ENCODE measurements at places on chromosomes 16 and 17.

- DNase-seq, result peak; percentile 80
Measured at GRCh38 chr17:28878981-28879380, 18.6 kb downstream of the FLOT2 start.

- no peak for DNase-seq
Measured at GRCh38 chr17:57084361-57084801, 665 bp upstream of the AKAP1 start.

- DNase-seq, result no peak
Measured at GRCh38 chr17:40518401-40519088, 17.1 kb upstream of the TNS4 start.

GRCh38 chr17:64040206-64040605 is 19.8 kb upstream of the ICAM2 start:
- DNase-seq, result no peak

DNA sequence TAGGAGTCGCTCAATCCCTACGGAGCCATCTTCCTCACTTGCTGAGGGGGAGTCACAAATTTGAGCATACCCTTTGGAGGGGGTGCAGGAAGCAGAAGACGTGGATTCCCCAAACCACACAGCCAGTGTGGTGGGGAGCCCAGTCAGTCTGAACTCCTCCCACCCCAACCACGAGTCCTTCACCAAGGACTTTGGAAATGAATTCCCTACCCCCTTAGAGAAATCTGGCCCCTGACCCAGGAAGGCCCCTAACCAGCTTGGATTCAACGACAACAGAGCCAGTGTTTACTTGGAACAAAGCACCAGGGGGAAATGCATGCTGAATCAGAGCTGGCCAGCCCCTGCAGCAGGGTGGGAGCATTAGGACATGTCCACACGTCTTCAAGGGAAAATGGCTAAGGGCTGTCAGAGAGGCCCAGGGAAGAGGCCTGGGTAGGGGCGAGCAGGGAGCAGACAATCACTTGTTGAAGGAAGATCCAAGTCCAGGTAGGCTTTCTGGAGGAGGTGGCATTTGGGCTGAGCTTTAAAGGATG is 5.5 kb upstream of the TMEM92 start:
- DNase-seq, result no peak

- peak; percentile 98 for DNase-seq
Measured at GRCh38 chr17:42518755-42519545, 17.1 kb upstream of the NAGLU start.

DNA sequence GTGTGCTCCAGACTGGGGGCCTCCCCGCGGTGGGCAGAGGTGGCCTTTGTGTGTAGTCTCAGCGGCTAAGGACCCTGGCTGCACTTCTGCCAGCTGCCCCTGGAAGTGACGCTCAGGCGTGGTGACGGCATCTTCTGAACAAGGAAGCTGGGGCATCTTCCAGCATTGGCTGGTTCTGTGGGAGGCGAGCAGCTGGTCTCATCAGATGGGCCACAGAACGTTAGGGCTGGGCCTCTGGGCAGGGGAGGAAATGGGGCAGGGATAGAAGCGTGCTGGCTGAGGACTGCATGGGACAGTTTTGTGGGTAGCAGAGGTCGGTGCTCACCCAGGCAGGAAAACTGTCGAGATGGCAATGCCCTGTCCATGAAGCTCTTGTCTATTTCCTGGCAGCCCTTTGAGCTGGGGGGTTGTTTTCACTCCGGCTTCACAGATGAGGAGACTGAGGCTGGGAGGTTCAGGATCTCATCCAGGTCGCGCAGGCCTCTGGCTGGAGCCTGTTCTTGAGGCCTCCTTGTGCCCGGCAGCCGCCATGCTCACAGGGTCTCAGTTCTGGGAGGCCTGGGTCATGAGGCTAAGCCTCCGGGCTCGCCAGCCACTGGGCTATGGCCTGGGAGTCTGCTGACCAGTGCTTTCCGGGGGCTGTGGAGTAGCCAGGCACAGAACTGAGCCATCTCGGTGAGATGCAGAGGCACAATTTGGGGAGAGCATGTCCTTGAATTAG is 16.3 kb downstream of the IRF8 start:
- DNase-seq, result no peak

GRCh38 chr17:78173097-78173715 is 4.8 kb downstream of the SYNGR2 start:
- DNase-seq, result no peak

GRCh38 chr16:55357241-55357640 is 33.2 kb downstream of the IRX6 start:
- no peak for DNase-seq

DNA sequence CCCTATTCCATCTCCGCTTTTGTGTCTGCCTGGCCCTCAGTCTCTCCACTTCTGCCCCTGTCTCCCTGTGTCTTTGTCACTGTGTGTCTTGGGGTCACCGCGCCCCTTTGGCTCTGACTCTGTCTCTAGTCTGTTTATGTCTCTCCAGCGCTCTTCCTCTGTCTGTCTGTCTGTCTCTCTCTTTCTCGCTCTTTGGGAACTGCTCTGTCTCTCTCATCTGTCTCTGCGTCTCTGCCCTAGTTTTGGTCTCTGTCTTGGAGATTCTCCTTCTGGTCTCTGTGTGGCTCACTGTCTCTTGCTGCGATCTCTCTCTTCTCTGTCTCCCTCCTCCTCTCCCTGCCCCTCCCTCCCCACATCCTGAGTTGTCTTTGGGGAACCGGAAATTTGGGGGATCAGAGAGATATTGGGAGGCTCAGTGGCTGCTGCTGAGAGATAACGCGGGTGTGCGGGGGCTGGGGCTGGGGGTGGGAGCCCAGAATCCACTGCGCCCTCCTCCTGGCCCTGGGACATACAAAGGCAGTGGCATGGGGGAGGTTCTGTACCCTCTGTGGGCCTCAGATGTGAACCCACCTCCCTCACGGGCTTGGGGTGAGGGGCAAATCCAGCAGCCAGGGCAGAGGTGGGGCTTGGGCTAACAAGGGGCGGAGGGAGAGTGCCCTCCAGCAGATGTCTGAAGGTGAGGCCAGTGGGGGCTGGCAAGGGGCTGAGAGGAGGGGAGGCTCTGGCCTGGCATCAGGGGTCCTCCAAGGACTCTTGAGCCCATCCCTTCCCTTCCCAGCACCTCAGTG is 24.4 kb downstream of the LAT start:
- peak; percentile 98 for DNase-seq

DNA sequence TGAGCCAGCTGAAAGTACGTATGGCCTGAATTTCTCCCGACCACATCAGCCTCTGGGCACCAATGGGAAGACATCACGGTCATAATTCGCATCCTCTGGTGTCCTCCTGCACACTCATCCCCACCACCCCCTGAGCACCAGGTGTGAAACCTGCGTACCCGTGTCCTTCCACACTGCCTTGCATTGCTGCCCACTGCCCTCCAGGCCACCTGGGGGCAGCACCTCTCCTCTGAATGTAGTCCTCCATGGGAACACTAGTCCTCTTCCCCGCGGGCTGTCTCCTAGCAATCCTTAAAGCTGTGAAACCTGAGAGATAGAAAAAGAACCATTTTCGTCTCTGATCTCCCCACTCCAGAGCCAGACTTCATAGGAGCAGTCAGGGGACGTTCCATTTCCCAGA is 125.5 kb downstream of the ZNF18 start:
- peak; percentile 1 for DNase-seq

DNA sequence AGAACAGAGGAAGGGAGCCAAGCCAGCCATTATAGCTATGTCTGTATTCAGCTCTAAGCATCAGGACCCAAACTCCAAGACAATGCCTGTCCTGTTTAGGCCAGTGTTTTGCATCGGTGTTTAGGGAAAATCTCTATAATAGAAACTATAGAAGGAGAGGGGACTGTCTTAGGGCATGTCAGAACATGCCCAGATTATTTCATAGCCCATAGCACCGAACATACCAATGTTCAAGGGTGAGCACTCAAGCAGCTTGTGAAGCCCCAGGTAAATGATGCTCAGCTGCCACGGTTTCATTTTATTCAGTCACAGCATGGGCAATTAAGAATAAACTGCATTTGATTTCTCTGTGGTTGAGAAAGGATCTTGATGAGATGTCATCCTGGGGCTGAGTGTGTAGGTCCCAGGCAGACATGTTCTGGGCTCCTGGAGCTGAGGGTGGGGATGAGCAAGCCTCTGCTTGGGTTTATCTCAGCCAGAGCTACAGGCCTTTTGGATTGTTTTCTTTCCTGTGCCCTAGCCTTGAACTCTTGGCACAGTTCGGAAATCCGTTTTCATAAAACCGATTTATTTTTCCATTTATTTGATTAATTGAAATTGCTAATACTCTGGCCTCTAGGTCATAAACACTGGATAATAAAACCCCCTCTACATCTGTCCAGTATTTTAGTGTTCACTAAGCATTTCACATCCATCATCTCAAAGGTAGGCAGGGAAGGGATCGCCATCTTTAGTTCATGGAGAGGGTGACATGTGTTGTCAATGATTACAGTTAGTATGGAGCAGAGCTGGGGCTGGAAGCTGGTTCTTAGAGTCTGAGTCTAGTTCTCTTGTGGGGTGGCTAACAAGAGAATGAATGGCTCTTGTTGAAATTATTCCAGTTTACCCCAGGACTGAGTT is 290.7 kb upstream of the ASIC2 start:
- no peak for DNase-seq

DNA sequence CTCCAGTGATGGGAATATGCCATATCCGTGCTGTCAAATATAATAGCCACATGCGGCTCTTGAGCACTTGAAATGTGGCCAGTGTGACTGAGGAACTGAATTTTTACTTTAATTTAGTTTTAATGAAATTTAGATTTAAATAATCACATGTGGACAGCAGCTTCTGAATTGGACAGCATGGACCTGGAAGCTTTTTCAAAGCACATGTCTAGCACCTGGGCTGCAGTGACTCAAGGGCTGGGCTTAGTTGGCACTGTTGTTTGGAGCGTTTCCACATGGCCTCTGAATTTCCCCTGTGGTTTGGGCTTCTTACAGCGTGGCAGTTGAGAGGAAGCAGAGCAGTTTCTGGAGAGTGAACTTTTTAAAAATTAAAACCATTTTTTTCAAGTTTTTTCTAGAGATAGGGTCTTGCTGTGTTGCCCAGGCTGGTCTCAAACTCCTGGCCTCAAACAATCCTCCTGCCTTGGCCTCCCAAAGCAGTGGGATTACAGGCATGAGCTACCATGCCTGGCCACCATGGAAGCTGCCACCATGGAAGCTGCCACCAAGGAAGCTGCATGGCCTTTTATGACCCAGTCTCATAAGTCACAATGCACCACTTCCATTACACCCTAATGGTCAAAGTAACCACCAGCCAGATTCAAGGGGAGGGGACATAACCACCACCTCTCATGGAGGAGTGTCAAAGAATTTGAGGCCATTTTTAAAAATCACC is 6.7 kb upstream of the TOB1 start:
- DNase-seq, result peak; percentile 31

GRCh38 chr16:46822270-46822669 is 8.7 kb downstream of the C16orf87 start:
- DNase-seq, result no peak

DNA sequence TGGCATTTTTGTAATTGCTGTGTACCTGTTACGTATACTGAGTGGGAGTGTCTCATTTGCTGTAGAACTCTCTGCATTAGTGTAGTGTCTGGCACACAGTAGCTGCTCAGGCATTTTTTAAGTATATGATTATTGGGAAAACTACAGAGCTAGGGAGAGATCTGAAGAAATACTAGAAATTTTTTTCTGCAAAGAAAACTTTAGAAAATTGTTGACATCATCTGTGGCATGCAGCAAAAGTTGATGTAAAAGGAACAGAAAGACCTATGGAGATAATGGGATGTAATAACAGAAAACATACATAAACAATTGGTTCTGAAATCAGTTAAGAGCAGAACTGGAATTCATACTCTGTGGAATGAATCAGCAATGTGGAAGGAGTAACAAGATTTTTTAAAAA is 11.6 kb downstream of the CLTC start:
- no peak for DNase-seq

- peak; percentile 91 for DNase-seq
Measured at GRCh38 chr17:49567871-49568694, 7.6 kb upstream of the NXPH3 start.

- DNase-seq, result no peak
Measured at GRCh38 chr17:28958820-28959455, 7.6 kb upstream of the PHF12 start.

DNA sequence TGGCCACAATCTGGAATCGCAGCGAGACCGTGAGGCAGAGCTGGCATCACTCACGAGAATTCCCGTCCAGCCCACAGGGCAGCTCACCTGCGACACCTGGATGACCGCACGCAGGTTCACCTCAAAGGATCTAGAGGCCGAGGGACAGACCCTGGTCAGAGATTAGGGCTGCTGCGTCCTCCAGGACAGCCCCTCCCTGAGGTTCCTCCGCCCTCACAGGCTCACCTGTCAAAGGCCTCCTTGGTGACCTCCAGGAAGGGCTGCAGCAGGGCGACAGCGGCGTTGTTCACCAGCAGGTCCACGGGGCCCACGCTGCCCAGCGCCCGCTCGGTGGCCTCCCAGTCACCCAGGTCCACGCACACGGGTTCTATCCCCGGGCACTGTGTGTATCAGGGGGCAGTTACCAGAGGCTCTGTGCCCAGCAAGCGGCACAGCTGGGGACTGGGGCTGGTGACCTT is 834 bp downstream of the DCXR start:
- no peak for DNase-seq

DNA sequence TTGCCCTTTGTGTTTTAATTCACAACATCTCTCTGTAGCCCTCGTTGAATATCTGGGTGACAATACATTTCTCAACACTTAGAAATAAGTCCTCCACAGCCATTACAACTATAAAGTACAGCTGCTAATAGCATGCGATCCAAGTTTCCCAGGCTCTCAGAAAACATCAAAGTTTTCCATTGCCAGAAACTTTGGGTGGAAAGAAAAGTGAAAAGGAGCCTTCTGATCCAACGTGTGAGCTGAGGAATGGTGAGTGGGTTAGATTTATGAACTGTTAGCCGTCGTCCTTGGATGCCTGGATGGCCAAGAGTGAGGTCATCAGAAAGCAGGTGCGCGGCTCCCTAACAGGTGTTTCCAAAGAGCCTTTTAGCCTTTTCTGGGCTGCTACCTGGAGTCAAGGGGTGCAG is 258.0 kb downstream of the PMP22 start:
- DNase-seq, result no peak

GRCh38 chr16:84087466-84088151 is 29.1 kb downstream of the MBTPS1 start:
- DNase-seq, result peak; percentile 31

DNA sequence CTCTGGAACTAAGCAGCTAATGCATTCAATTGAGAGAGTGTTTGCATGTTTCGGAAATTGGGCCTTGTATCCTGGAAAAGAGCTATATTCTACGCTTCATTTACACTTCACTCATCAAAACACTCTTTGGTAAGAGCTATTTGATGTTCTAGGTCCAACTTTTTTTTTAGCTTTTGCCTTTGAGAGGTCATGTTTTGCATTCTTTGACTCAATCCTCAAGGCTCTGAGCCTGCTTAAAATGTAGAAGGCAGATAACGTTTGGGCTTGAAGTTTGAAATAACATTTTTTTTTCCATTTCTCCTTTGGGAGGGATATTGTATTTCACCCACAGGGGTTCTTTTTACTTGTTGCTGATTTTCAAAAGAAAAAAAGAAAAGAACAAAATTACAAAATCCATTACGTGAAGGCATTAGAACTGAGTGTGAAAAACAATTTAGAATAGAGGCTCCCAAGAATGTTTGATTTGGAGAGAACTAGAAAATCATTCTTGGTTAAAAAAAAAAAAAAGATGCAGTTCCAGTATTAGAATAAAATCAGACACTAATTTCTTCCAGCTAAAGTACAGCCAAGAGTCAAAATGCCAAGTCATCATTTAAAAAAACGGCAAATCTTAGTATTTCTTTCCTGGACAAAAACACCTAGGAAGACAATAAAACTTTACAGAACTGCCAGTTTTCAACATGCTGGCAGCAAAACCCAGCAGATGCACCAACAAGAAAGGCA is 268.5 kb downstream of the GRIN2A start:
- DNase-seq, result no peak

GRCh38 chr16:57830890-57831484 is 28.7 kb upstream of the KIFC3 start:
- DNase-seq, result no peak

- no peak for DNase-seq
Measured at GRCh38 chr17:4609761-4610160, 25.4 kb downstream of the SMTNL2 start.

Data from hematopoietic multipotent progenitor cell treated with erythropoietin and hydrocortisone succinate and interleukin-3 and kit ligand, for 6 days (in vitro differentiated cells).